ENCODE measurements at places on chromosomes 3 and 15.

- DNase-seq, result no peak
These were observed 61.4 kb upstream of the COL8A1 start for GRCh38 chr3:99576904-99577559.

DNA sequence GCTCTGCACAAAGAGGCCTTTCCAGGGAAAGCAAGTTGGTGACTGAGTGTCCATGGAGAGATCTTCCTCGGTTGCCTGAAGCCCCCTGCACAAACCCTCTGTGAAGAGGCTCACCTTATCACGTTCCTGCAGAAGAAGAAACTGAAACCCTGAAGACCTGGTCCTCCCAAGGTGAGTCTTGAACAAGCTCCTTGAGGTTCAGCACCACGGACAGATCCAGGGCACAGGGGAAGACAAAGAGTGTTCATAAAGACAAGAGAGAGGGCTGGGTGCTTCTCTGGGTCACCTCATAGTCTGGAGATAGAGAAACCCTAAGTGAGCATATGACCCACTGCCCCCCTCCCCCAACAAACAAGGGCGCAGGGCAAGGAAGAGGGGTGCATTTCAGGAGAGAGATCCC, 21.7 kb upstream of the TBC1D21 start:
- peak; percentile 56 for DNase-seq

DNA sequence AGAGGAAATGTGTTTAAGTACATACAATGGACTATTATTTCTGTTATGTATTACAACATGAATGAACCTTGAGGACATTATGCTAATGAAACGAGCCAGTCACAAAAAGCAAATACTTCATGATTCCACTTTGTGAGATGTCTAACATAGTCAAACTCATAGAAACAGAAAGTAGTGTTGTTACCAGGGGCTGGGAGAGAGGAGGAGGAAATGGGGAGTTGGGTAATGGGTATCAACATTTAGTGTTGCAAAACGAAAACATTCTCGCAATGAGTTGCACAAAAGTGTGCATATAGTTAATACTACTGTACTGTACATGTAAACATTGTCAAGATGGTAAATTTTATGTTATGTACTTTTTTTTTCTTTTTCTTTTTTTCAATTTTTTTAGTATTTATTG, 194.3 kb downstream of the IL5RA start:
- no peak for DNase-seq

DNA sequence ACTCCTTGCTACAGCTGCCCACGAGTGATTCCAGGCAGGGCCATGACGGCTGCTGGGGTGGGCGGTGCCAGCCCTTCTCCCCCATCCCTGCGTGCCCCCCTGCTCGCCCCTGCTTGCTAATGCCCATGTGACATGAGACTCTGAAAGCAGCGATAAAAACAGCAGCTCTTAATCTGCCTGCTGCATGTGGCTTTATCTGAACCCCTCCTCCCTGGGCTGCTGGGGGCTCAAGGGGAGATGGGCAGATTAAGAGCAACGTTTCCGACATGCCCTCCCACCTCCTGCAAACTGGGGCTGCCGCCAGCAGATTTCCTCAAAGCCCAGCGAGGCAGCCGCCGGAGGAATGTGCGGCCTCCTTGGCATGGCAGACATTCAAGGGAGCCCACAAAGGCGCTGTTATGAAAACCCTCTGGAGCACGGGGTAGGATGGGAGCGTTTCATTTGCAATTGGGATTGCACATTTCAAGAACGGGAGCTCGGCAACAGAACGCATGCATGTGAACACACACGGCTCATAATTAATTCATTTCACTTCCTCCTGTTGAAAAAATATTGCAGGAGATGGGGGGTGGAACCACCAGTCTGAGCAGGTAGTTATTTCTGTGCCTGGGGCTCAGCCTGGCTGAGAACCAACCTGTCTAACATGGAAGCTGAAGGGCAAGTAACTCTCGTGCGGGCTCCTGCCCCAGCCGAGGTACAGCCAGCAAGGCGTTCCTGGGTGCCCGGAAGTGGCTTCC, 504.2 kb upstream of the PROK2 start:
- DNase-seq, result no peak

DNA sequence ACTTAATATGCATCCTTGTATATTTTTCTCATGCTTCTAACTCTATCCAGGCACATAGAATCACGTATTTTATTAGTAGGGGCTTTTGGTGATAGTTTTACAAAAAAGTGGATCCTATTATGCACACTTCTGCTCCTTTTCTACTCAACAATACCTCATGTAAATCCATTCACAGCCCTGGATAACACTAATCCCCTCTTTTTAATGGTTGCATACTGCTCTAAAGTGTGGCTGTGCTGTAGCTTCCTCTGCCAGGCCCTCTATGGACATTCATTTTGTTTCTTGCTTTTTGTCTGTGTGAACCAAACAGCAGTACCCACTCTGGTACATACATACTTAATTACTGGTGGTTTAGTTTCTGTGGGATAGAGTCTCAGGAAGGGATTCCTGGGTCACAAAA, 51.3 kb upstream of the SCAANT1 start:
- DNase-seq, result no peak

DNA sequence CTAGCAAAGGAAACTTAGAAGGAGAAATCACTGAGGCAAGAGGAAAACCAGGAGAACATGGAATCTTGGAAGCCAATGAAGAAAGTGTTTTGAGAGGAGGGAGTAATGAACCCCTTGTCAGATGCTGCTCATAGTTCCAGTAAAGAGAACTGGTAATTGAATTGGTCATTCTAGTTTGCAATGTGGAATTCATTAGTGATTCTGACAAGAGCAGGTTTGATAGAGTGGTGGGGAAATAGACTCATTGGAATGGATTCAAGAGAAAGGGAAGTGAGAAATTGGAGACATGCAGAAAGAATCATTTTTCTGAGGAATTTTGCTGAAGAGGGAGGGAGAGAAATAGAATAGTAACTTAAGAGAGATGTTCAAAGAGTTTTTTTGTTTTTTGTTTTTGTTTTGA, 21.0 kb downstream of the GLCE start:
- no peak for DNase-seq

GRCh38 chr3:173685456-173685855, 287.9 kb downstream of the NLGN1 start:
- no peak for DNase-seq

DNA sequence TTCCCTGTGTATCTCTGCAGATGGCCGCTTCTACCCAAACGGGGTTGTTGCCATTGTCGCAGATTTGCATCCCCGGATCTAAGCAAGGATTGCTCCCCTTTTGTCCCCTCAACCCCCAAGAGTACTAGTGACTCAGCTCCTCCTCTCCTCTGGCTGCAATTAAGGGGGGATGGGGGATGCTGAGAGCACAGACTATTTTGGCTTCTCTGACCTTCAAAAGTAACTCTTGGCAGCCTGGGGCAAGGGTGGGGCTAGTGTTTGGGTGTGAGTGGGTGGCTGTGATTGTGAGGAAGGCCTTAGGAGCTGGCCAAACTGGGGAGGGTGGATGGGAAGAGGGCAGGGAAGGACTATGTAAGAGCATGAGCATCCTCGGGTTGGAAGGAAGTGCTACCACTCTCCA, 1.2 kb upstream of the MAP1A start:
- DNase-seq, result no peak

GRCh38 chr3:127165694-127166485, 27.0 kb upstream of the PRR23E start:
- no peak for DNase-seq

GRCh38 chr3:111882799-111883198, 23.7 kb downstream of the PHLDB2 start:
- DNase-seq, result no peak

- DNase-seq, result no peak
These were observed 17.1 kb downstream of the ISG20 start for GRCh38 chr15:88655800-88656488.

GRCh38 chr15:32933236-32933635, 215.4 kb downstream of the GREM1 start:
- DNase-seq, result no peak

DNA sequence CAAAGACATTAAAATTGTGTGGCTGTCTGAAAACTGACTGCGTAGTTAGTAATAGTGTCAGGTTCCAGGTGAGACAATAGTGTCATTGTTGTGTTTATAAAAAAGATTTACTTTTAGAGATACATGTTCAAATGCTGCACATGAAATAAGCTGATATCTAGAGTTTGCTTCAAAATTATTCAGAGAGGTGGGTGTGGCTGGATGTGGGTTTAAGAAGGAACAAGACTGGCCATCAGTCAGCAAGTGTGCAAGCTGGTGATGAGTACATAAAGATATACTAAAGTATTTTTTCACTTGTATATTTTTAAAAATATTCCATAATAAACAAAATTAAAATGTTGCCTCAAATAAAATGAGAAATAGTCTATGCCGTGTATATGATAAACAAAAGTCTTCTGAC, 190.6 kb downstream of the ARRDC4 start:
- DNase-seq, result no peak

GRCh38 chr3:114623420-114624046, 329.7 kb downstream of the TIGIT start:
- DNase-seq, result no peak

DNA sequence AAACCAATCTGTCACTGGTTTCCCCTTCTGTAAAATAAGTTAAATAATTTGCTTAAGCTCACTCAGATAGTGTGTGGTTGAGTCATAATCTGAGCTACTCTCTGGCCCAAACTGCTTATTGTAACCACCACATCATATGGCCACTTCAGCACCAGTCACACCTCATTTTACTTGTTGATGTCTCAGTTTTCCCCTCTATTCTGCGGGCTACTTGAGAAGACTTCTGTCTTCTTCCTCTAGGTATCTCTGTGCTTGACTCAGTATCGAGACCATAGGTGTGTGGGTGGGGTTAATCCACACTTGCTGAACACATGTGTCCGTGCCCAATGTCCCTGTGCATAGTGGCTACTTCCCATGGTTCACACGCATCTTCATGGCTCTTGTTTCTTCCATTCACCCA, 32.9 kb downstream of the CRYGS start:
- DNase-seq, result no peak

DNA sequence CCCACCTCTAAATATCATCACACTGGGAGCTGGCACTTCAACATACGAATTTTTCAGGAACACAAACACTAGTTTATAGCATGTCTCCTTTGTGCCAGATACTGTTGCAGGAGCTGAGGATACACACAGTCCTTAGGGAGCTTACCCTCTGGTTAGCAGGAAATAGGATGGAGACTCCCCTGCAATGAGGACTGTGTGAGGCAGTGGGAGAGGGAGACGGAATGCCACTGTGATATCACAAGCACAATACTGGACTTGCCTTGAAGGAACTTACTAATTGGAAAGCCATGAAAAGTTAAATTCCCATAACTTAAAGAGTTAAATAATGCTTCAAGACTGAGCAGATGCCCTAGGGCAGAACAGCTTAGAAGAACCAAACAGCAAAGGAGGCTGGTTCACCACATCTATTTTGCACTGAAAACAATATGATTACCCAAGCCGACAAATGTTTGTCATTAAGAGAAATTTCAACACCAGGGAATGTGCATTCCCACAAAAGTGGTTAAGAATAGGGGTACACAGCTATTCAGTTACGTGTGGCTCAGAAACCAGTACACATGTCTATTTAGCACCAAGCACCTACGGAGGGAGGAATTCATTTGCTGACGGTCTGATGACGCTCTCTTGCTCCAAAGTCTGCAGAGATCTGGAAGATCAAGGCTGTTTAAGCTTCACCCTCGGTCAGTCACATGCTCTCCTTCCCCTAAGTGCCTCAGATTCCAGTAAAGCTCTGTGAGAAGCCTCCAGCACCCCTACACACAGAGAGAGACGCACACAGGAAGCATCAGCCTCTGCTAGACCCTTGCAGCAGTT, 5.2 kb downstream of the TBC1D2B start:
- no peak for DNase-seq

DNA sequence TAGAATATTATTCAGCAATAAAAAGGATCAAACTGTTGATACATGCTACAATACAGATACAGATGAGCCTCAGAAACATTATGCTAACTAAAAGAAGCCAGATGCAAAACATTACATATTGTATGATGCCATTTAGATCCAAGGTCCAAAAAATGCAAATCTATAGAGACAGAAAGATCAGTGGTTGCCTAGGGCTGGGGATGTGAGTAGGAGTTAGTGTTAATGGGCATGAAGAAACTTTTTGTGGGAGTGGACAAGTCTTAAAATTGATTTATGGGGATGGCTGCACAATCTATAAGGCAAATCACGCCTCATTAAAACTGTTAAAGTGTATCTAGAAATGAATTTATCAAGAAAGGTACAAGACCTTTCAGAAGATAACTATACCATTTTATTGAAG, 45.0 kb downstream of the EHHADH start:
- no peak for DNase-seq

- no peak for DNase-seq
These were observed 754.8 kb downstream of the ROBO1 start for GRCh38 chr3:79012946-79013362.

DNA sequence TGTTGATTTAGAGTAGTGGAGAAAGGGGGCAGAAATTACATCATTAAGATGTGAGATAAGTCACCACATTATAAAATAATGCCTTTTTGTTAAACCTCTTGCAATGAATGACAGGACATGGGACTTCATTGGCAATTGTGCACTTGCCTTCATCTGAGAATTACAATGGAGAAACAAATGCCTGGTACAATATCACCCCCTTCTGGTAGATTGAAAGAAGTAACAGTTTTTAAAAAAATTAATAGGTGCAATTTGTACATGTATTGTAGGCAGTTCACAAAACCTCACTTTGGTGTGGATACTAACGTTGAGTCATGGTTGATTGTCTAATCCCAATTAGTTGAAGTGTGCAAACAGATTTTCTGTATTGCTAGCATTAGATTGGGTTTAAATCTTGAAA, 4.6 kb upstream of the P2RY14 start:
- peak; percentile 29 for DNase-seq

DNA sequence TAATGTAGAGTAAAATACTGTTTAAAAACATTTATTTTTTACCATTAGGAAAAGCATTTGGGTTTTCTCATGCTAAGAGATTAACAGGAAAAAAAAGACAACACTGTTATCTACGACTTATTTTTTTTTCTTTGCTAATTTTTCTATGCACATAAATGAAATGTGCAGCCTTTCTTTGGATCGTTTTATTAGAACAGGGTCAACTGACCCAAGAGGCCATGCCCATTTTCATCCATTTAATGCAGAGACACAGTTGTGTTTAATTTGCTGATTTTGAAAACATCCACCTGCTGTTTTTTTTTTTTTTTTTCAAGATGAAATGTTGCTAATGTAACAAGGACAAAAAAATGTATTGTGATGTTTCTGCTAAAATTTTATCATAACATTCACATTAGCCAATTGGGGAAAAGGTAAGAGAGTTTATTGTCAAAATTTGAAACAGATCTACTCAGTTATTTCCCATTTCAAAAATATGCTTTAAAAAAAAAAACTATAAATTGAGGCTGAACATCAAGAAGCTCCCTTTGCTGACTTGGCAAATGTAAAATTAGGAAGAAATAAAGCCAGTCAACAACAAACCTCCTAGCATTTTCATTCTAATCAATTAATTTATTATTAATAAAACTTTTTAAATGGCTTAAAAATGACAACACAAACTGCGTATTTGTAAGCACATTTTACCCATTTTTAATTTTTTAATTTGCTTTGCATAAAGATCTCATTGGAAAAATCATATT, 485.2 kb downstream of the ROBO2 start:
- DNase-seq, result no peak

DNA sequence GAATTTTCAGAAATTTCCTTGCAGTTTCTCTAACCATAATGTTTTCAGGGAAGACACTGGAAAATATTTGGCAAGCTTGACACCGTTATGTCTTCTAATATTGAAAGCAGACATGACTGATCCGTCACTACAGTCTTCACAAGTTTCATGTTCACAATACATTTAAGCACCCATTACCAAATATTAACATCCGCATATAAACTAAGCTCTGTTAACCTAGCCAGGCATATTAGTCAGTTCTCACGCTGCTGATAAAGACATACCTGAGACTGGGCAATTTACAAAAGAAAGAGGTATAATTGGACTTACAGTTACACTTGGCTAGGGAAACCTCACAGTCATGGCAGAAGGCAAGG, 162.7 kb upstream of the LYSMD4 start:
- no peak for DNase-seq
